ENCODE measurements at places on chromosomes 12 and 14. TPM values are rescaled to one million over a fixed set of nuclear protein-coding genes. Genes with fewer than 3 reads are reported as not detected.

GRCh38 chr12:70290116-70290515, 46.9 kb downstream of the CNOT2 start:
- DNase-seq: no peak
- H3K27me3 ChIP-seq: no peaks in the 10 kb centered on the region
- H3K27ac ChIP-seq: no peak overlapping the region
- no peaks in the 10 kb centered on the region for H3K4me1 ChIP-seq
- no peaks in the 10 kb centered on the region for H3K36me3 ChIP-seq

ITGA7 gene
- 66.3 TPM for total RNA-seq

LMNTD1 gene
- not detected for total RNA-seq

BORCS5 gene
- 14.0 TPM for total RNA-seq

TPCN1 gene
- 93.3 TPM for total RNA-seq

CHMP4A gene
- total RNA-seq: 65.1 TPM

EIF2S3B gene
- 1.5 TPM for total RNA-seq

Data from kidney (tissue), 22 donors.